ENCODE measurements at places on chromosomes 4 and X.

DNA sequence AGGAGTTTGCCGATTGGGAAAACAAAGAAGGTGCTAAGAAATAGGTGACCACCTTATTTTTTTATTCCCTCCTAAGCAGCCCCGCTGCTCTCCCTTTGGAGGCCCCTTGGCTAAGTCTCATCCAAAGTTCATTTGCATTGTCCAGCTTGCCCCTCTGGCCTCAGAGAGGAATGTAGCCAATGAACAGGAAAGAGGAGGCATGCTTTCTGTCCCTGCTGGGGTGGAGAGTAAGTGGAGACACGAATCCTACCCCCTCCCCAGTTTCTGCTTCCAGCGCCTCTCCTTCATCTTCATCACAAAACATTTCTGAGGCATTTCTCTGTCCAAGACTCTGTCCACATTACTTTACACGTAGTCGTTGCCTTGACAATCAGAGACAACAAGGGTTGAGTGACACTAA, 38.7 kb downstream of the NLGN3 start:
- DNase-seq, result peak; percentile 62

DNA sequence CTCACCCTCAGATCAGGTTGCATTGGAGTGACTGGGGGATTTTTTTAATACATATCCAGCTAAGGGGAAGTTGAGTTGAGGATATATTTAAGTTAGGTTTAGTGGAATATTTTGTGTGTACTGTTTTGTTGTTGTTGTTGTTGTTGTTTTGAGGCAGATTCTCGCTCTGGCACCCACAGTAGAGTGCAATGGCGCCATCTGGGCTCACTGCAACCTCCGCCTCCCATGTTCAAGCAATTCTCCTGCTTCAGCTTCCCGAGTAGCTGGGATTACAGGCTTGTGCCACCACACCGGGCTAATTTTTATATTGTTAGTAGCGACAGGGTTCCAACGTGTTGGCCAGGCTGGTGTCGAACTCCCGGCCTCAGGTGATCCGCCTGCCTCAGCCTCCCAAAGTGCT, 38.6 kb upstream of the ATP6AP2 start:
- DNase-seq, result no peak

GRCh38 chrX:141467442-141467841, 117.1 kb downstream of the SPANXA1 start:
- DNase-seq, result no peak

DNA sequence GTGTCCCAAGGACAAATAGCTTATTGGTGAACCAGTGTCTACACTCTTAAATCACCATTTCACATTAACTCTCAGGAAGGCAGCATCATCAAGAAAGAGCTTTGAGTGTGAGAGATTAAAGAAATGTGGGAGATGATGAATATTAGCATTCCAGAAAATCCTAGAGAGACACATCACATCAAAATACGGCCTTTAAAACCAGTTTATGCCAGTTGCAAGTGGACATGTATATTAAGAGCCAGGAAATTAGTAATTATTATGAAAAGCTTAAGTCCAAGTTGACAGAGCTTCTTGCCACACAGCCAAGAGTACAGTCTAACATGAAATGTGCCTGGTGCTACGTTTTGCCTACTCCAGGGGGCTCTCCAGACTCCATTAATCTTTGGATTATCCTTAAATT, 503.0 kb upstream of the BOD1L1 start:
- DNase-seq, result no peak

GRCh38 chrX:150167482-150168324, 195.4 kb upstream of the MAMLD1 start:
- no peak for DNase-seq

- no peak for DNase-seq
Measured at GRCh38 chr4:26061248-26061986, 147.4 kb downstream of the SMIM20 start.

DNA sequence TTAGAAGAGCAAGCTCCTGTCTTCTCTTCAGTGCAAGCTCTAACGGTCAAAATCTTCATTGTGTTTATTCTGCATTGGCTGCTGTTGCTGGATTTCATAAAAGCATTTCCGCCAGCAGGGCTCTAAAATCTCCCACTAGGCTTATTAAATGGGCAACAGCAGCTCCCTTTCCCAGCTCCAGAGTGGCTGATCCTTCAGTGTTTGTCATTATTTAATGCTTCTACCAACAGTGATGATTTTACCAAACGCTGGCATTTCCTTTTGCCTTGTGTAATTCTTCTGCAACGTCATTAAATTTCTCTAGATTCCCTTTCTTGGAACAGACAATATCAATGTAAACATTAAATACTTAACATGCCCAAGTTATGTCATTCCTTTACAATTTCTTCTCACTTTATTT, 20.1 kb downstream of the SLC7A11 start:
- DNase-seq, result no peak
